ENCODE measurements at places on chromosomes 2 and 18.

DNA sequence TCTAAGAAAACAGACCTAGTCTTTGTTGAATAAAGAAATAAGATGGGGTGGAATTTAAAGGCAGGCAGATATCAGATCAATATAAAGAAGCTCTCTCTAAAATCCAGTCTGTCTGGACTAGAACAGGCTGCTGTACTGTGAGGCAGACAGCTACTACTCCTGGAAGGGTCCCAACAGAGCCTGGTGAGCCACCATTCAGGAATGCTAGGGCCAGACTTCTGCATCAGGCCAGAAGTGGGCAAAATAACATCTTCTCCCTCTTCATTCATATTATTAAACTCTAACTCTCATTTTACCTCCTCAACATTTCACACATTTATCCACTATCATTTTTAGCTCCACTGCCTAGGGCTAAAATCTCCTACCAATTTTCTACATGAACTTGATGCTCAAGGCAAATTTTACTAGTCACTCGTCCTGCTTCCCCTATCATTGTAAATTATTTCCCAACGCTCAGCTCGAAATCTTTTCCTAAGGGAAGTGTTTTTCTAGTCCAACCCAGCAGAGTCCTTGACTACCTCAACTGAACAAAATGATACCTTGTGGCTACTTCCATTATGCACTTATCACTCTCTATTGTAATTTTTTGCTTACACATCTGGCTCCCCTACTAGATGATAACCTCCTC is 45.2 kb upstream of the GLS start:
- no peak for DNase-seq

- DNase-seq: peak; percentile 14
Measured at GRCh38 chr2:54012538-54013141, 41.8 kb upstream of the PSME4 start.

GRCh38 chr2:133888621-133889219 is 320.5 kb upstream of the NCKAP5 start:
- no peak for DNase-seq

DNA sequence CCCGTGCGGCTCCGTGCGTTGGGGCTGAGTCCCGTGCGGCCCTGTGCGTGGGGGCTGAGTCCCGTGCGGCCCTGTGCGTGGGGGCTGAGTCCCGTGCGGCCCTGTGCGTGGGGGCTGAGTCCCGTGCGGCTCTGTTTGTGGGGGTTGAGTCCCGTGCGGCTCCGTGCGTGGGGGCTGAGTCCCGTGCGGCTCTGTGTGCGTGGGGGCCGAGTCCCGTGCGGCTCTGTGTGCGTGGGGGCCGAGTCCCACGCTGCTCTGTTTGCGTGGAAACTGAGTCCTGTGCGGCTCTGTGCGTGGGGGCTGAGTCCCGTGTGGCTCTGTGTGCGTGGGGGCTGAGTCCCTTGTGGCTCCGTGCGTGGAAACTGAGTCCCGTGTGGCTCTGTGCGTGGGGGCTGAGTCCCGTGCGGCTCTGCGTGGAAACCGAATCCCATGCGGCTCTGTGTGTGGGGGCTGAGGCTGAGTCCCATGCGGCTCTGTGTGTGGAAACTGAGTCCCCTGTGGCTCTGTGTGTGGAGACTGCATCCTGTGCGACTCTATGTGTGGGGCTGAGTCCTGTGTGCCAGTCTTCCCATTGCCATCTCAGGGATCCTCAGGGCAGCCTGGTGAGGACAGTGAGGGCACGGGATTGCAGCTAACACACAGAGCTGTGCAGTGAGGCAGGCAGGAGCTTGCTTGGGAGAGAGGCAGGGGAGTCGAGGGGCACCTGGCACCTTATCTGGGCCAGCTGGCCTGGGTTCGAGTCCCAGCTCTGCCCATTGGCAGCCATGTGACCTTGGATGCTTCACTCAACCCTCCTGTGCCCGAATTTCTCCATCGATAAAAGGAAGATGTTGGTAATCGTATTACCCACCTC is 44.5 kb downstream of the LDLRAD4 start:
- no peak for DNase-seq

- no peak for DNase-seq
Measured at GRCh38 chr2:8418721-8419120, 263.1 kb upstream of the ID2 start.

DNA sequence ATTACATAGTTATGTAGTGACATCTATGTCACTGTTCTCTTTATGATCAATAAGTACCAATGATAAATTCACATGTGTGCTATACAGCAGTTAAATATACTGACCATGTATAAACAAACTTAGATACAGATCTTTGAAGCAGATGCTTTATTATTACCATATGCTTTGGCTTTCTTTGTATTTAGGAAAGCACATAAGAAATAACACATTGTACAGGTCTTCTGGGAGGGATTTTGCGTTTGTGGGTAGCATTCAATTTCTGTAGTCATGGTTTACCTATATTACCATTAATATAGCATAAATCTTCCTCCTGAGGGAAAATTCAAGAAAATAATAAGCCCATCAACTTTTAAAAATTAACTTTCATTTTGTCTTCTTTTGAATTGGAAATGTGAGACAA is 1.6 kb upstream of the PDE1A start:
- DNase-seq: no peak

DNA sequence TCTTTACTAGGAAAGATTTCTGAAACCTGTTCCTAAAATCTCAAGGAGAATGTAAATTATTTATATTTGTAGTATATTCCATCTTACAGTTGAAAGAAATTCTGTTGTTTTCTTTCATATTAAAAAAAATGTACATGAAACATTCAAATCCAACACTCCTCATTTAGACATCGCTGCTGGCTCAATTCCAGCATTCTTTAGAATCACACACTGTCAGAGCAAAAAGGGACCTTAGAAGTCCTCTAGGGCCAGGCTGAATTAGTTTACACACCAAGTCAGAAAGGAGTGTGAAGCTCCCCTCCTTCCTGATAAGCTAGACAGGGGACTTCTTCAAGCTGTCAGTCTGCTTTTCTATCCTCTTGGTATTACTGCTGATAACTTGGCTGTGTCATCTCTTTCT is 158.6 kb upstream of the LTBP1 start:
- DNase-seq: no peak

GRCh38 chr2:86025229-86025820 is 80.4 kb downstream of the POLR1A start:
- DNase-seq: no peak

DNA sequence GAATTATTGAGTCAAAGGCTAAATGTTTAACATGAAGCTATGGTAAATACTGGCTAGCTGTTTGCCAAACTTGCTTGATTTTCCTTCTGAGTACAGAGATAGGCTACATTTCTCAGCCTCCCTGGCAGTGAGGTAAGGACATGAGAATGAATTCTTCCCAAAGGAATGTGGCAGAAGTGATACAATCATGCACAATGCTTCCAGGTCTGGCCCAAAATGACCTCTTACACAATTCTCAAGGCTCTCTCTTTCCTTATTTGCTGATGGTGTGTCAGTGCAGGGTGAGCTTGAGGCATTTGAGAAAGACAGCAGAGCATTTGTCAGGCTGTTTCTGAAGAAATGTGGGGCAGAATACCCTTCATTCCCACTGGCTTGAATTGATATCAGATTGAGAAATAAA is 95.6 kb upstream of the NABP1 start:
- DNase-seq: no peak

DNA sequence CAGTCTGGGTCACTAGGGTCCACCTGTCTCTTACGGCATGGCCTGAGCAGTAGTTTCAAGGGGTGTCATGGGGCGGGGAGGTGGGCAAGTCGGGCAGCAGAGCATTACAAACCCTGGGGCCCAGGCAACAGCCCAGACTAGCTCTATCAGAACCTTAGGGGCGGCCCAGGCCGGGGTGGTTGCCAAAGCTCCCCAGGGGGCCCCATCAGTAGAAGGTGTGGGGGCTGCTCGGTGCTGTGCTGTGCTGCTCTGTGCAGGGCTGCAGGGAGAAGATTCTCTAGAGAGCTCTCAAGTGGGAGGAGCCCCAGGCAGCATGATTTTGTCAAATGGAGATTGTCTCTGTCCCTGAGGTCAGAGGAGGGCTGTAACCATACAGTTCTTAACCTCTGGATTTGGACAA is 36.4 kb upstream of the SLC14A1 start:
- peak; percentile 47 for DNase-seq

DNA sequence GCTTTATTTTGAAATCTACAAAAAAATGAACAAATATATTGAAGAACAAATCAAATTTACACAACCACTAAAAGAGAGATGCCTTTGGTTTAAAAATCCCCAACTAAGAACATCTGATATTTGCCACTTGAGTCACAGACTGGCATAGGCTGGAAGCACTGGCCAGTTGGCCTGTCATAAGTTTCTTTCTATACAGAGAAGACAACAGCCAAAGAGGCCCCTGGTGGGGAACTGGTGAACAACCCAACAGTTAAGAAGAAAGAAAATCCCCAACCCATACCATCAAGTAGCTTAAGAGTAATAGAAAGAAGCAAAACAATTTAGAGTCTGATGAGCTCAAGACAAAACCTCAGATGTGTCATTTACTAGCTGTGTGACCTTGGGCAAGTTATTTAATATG is 45.5 kb downstream of the OSR1 start:
- no peak for DNase-seq

DNA sequence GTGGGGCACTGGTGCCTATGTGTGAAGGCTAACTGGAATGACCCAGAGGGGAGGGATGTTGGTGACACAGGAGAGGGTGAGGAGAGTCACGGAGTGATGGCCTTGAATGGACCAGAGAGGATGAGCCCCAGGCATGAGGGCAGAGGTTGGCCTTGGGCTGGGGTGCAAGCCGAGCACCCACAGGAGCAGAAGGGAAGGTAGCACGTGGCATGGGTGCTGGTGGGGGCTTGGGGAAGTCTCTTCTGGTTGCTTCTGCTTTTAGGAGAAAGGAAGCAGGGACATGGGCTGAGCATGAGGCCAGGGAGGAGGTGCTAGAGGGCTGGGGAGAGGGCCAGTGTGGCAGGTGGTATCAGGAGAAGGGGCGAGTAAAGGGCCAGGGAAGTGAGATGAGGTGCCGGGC is 183.8 kb downstream of the DYSF start:
- DNase-seq: no peak

DNA sequence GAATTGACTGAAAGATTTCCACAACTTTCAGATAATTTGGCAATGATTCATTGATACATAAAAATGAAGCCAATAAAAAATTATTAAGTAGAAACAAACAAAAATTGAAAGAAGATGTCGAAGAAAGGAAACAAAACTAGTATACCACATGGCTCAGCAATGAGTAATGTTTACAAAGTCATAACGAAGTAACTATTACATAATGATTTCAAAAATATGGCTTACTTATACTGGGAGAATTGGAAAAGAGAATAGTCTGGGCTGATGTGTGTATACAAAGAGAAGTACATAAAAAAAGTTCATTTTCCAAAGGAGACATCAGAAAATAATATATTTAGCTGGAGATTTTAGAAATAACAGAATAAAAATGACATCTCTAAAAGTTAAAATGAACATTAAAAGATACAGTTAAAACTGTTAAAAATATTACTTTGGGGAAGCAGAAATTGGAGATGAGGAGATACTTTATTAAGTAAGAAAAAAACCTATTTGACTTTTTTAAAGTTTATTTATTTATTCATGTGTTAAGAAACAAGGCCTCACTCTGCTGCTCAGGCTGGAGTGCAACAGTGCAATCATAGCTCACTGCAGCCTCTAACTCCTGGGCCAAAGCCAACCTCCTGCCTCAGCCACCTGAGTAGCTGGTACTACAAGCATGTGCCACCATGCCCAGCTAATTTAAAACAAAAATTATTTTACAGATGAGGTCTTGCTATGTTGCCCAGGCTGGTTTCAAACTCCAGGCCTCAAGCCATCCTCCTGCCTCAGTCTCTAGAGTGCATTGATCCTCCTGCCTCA is 409.7 kb upstream of the PIK3C3 start:
- DNase-seq: no peak

DNA sequence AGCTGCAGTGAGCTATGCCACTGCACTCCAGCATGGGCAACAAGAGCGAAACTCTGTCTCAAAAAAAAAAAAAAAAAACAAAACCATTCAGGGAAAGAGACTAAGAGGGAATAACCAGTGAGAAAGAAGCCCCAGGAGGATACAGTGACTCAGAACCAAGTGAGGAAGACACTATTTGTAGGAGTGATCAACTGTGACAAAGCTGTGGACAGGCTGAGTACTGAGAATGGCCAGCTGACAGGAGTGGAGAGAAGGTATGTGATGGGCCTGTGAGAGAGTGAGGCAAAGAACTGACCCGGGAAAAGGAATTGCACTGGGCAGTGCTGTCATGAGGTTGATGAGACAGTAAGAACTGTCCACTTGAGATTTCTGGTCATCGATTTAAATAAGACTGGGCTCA is 6.7 kb upstream of the LCT start:
- no peak for DNase-seq

DNA sequence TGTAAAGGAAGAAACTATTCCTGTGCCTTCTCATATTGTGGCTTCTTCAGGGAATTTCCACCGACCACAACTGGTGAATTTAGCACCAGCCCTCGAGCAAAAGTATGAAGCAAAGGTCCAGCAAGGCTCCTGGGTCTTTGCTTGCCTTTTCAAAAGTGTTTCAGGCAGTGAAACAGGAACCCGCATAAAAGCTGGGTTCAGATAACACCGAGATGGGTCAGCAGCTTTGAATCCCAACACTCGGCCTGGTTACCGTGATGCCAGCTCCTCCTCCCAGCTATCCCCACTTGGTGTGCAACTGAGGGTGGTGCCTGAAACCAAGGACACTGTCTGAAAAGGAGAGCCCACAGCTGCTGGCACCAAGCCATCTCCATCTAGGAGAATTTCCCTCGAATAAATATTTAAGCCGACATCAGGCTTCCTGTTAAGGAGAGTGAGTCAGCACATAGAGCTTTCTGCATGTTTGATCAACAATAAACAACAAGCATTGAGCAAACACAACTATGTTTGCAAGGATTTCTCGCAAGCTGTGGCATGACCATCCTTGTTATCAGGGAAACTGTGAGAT is 69.5 kb downstream of the ANTXR1 start:
- no peak for DNase-seq

DNA sequence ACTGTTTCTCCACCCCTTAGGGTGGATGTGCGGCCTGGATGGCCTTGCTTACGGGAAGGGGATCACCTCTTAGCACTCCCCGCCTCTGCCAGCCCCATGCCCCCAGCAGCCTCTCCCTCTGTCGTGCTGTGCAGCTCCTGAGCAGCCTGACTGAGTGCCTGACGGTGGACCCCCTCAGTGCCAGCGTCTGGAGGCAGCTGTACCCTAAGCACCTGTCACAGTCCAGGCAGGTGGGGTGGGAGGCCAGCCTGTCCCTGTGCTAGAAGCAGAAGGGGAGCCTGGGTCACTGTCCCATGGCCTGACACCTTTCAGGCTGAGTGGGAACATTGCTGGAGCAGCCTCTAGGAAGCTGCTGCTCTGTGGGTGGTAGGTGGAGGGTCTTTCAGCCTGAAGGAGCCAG is 5.2 kb downstream of the TMEM214 start:
- no peak for DNase-seq

DNA sequence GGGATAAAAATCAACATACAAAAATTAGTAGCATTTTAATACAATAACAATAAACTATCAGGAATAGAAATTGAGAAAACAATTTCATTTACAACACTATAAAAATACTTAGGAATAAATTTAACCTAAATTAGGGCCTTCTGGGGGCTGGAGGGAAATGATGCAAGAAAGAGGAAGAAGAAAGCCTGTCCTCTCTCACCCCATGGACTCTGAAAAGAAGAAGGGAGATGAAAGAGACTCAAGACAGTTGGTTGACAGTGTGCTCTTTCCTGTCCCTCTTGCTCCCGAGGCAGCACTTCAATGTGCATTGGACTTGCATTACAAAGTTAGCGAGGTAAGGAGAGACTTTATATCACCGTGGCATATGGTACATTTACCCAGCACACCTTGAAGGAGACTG is 88.5 kb downstream of the VAPA start:
- no peak for DNase-seq

Measured in CD4-positive, alpha-beta T cell treated with Interleukin-17A for 4 hours (primary cell).